PC-9 (cell line): ENCODE measurements at places on chromosomes 1 and 21. TPM values are rescaled to one million over a fixed set of nuclear protein-coding genes. Genes with fewer than 3 reads are reported as not detected.

GRCh38 chr1:77413541-77414335 is 131.9 kb downstream of the AK5 start:
- no peaks in the 10 kb centered on the region for H3K27me3 ChIP-seq
- H3K27ac ChIP-seq, result no peak overlapping the region
- DNase-seq, result no peak

Gene IQCC
- total RNA-seq, result 4.9 and 5.0 TPM in 2 replicates

Gene HORMAD1
- not detected in 2 replicates for total RNA-seq

GRCh38 chr1:32741413-32742198 is 39.0 kb upstream of the SYNC start:
- peaks cover 3% of the 10 kb centered on the region; the same call in 1 of the 2 replicates for H3K36me3 ChIP-seq
- H3K27me3 ChIP-seq, result no peaks in the 10 kb centered on the region
- H3K27ac ChIP-seq, result peak overlapping the region; percentile 84
- H3K4me1 ChIP-seq, result peaks cover 45% of the 10 kb centered on the region

Gene DIRAS3
- total RNA-seq, result not detected in 2 replicates

- H3K4me1 ChIP-seq, result no peaks in the 10 kb centered on the region
- no peaks in the 10 kb centered on the region for H3K36me3 ChIP-seq
- no peak for DNase-seq
- no peak overlapping the region for H3K4me3 ChIP-seq
- H3K27ac ChIP-seq, result no peak overlapping the region
- H3K27me3 ChIP-seq, result no peaks in the 10 kb centered on the region
Observed at GRCh38 chr1:236887081-236887480, 92.0 kb downstream of the MTR start.

DNA sequence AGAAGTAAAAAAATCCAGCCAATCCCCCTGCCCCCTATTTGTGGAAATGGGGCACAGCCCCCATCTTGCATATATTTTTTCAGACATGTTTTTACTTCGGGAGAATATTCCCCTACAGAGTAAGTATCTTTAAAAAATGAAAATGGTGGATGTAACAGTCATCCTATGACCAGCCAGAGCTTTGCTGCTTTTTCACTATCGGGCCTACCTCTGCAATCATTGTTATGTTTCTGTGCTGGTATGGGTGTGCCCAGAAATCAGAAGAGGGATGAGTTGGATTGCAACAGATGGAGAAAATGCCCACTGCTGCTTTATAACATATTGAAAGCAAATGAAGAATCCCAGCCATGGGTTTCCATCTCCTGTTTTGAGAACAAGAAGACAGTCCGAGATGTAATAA is 2.9 kb downstream of the CD247 start:
- H3K36me3 ChIP-seq, result no peaks in the 10 kb centered on the region
- no peaks in the 10 kb centered on the region for H3K27me3 ChIP-seq
- H3K4me3 ChIP-seq, result no peak overlapping the region
- no peak for DNase-seq
- no peaks in the 10 kb centered on the region for H3K4me1 ChIP-seq
